Activated naive CD4-positive, alpha-beta T cell treated with anti-CD3 and anti-CD28 coated beads for 36 hours (primary cell): ENCODE measurements at places on chromosomes 5 and 9.

GRCh38 chr5:141815796-141816180 is 62.4 kb downstream of the PCDH1 start:
- DNase-seq, result no peak

- DNase-seq, result peak; percentile 31
These were observed 1.3 kb downstream of the NR4A3 start for GRCh38 chr9:99822806-99823591.

- DNase-seq, result no peak
These were observed 34.2 kb upstream of the FBN2 start for GRCh38 chr5:128572051-128572929.

- no peak for DNase-seq
These were observed 59.4 kb downstream of the MACROH2A1 start for GRCh38 chr5:135339623-135340022.

DNA sequence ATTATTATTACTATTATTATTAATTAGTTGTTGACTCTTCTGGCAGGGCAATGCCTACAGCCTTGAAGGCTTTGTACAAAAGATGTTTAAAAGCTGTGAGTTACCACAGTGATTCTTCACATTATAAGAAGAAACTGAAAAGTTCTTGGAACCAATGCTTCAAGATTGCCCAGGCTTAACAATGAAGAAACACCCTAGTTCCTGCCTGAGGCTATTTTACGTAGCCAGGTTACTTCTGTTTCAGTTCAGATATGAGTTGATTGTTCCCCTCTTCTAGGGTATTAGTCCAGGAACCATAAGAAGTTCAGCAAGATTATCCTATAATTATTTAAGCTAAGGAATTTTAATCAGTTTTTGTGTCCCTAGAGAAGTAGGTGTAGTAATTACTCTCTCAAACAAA is 154.6 kb upstream of the CDH12 start:
- no peak for DNase-seq

GRCh38 chr9:134123764-134124128 is 12.1 kb upstream of the WDR5 start:
- no peak for DNase-seq

- DNase-seq, result no peak
These were observed 1108.3 kb upstream of the DMAC1 start for GRCh38 chr9:8907868-8908267.

- DNase-seq, result no peak
These were observed 65.9 kb downstream of the DEPDC1B start for GRCh38 chr5:60634051-60634450.

DNA sequence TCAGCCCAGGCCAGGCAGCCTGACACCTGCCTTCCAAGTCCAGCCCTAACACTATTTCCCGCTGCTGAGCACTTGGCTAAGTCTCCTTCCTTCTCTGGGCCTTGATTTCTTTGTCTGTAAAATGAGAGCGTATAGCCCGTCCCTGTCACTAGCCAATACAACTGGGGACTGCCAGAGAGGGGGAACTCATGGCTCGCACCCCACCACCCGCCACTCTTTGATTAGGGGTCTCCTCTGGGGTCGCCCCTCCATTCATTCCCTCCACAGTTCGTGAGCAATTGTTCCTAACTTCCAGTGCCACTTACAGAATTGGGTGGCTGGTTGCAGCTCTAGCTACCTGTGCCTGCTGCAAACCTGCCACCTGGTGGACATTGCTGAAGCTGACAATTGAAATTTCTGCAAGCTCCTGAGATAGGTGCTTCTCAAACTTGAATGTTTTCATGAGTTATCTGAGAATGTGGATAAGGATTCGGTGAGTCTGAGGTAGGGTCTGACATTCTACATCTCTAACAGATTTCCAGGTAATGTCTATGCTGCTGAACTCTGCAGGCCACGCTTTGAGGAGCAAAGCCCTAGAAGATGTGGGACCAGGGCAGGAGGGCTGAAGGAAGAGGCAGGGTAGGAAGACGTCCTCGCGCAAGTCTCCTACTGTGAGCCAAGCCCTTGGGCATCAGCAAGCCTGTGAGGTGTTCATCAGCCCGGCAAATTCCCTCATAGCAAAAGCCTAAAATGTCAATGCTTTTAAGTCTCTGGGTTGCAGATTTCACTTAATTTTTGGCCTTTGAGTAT is 13.3 kb upstream of the RECK start:
- peak; percentile 84 for DNase-seq

DNA sequence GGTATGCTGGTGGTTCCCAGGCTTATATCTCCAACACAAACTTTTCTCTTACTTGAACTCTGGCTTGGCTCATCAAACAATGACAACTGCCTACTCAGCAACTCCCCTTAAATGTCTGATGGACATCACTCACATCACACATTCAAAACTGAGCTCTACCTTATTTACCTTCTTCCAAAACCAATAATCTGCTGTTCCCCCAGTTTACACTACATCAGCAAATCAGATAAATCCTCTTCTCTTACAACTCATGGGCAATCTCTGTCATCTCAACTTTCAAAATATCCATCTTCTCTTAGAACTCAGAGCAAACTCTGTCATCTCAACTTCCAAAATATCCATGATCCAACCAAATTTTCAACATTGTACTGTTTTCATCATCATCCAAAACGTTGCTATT is 2347.9 kb upstream of the ACO1 start:
- DNase-seq, result no peak

GRCh38 chr9:7996558-7996957 is 197.0 kb upstream of the DMAC1 start:
- no peak for DNase-seq

- no peak for DNase-seq
These were observed 1115.5 kb downstream of the DTWD2 start for GRCh38 chr5:117872798-117873368.

GRCh38 chr9:27665136-27665535 is 91.9 kb upstream of the C9orf72 start:
- DNase-seq, result no peak

- no peak for DNase-seq
These were observed 1.9 kb downstream of the CDH18 start for GRCh38 chr5:19986031-19986619.

GRCh38 chr5:170497311-170498038 is 6.3 kb upstream of the KCNIP1 start:
- DNase-seq, result no peak

DNA sequence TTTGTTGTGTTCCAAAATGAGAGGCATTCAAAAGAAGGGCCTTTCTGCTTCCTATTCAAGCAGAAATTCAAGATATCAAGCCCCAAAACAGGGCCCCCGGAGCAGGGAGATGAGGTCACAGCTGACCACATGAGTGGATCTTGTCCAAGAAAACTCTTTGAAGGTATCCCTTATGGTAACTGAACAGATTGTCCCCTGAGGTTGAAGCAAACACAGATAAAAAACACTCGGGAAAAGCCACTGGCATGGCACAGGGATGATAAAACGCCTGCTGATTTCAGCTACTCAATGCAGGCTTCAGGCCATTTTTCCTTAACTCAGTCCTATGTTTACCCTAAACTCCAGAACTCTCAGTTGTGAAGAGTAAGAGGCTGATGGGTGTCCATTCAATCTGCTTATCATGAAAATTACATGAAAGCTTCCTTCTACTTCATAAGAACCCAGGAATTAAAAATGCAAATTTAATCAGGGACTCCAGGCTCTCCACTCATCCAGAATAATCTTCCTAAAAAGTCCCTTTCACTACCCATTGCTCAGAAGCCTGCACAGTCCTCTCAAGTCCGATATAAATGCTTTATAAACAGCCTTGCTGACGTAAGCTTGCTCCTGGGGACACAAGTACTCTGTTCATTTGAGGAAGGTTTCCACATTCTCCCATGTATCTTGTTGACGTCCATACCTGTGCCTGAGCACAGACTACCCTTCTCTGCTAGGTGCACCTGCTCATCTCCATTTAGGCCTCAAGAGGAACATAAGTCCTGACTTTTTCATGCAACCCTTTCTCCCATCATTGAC is 35.9 kb upstream of the SLC1A3 start:
- no peak for DNase-seq

DNA sequence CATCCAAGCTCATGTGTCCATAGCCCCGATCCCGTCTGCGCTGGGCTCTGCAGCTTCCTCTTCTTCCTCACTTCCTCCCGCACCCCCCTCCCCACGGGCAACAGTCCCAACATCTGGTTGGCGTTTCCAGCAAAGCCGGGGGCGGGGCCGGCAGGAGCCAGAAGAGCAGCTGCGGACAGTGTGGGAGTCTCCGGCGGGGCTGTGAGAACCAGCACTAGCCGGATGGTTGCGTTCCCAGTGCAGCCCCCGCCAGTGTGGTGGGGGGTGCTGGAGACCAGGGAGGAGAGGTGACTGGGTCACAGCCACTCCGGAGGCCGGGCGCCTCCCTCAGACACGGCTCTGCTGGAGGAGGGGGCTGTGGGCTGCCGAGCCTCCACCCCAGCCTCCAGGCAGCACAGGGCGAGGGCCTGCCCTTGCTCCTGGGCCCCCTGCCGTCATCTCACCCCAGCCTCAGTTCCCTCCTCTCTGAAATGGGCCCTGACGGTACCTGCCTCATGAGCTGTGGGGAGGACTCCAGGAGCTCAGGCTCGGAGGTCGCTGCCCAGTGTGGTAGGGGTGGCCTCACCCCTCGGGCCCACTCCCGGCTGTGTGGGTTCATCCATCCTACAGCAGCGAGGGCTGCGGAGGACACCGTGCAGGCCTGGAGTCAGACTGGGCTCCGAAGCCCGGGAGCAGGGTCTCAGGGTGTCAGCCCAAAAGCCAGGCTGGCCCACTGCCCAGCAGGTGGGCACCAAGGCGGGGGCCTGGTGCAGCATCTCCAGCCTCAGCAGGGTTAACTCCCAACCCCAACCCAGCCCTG is 41.5 kb upstream of the NOTCH1 start:
- DNase-seq, result no peak

GRCh38 chr5:168947212-168947868 is 353.6 kb downstream of the SLIT3 start:
- peak; percentile 62 for DNase-seq
